ENCODE measurements at places on chromosomes 7 and 10.

- no peak for DNase-seq
These were observed 7.5 kb downstream of the ZYX start for GRCh38 chr7:143388491-143389101.

GRCh38 chr10:89952751-89953150 is 251.4 kb downstream of the KIF20B start:
- DNase-seq = no peak

GRCh38 chr7:132906193-132906835 is 175.6 kb downstream of the CHCHD3 start:
- no peak for DNase-seq

DNA sequence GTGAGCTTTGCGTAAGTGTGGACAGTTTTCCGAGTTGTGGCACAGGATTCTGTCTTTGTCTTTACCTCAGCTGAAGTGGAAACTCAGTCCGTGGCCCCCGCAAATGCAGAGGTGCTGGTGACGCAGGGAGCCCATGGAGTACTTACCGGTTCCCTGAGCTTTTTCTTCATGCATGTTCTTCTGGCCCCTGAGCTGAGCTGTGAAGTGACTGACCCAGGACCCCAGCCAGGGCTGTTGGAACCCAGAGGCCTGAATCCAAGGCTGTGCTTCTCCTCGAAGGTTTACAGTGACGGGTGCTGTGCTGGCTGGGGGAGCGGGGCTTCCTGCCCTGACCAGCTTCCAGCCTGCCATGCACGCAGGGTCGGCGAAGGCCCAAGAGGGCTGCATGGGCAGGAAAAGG is 223.5 kb downstream of the GLRX3 start:
- DNase-seq = no peak

DNA sequence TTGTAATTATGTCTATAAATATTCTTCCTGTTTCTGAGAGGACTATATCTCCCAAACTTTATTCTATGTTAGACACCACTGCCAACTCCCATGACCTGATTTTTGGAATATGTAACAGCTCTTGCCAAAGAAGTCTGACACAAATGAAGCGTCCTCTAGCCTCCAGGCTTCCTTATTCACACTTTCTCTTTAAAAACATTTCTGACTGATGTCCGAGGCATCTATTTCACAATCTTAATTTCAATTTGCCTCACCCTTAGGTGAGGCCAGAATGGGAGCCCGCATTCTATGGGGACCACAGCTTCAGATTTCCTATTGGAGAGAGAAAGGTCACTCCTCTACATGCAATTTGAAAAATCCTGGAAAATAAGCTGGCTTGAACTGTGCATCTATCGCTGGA is 873.2 kb downstream of the GATA3 start:
- DNase-seq = no peak

GRCh38 chr10:14074062-14074884 is 256.5 kb downstream of the FRMD4A start:
- no peak for DNase-seq

- DNase-seq = no peak
These were observed 73.8 kb upstream of the CHCHD3 start for GRCh38 chr7:133155642-133156041.

DNA sequence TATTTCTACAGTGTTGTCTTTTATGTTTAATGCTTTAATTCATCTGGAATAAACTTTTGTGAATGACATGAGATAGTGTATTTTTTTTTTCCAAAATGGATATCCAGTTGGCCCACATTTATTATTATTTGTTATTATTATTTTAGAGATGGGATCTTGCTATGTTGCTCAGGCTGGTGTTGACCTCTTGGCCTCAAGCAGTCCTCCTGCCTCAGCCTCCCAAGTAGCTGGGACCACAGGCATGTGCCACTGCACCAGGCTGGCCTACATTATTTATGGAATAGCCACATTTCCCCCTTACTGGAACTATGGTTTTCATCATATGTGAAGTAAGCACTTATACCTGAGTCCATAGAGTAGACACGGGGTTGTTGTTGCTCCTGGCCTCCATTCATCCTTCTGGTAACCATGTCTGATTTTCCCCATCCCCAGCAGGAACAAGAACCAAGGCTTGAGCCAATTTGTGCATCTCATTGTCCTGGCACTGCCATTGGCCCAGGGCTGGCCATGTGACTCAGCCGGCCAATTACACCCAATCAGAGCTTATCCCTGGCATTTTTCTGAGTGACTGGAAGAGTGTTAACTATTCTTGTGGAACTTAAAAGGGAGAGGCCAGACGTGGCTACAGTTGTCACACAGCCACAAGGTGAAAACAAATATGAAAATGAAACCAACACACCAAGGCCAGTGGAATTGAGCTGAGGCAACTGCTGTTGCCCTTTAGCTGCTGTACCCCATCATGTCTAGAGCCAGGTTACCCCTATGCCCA is 23.1 kb downstream of the PRF1 start:
- no peak for DNase-seq

DNA sequence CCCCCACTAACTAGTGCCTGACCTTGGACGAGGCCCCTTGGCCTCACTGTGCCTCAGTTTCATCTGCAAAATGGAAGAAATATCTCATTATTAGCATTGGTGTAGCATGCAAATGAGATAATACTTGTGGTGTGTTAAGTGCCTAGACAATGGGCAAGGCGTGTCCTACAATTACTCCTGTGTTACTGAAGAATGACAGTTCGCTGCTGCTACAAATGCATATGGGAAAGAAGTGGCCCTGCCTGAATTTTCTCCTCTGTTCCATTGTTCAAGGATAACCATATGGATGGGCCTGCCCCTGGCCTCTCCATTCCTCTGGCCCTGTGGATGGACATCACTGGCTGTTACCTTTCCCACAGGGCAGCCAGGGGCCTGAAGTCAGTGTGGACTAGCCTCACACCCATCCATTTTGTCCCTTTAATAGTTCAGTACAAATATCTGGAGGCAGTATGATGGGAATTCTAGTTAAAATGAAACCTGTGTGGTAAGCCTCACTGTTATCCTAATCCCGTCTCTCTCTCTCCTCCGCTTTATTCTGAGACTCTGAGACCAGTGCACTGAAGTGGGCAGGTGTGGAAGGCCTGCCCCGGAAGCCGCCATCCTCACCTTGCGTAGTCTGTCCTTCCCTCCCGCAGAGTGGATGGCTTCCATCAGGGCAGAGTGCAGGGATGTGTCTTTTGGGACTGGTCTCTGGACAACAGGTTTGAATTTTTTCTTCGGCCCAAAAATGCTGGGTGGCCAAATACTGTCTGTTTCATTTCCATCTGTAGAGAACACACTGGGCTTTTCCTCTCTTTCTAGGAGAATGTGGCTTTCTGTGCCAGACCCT is 244.6 kb upstream of the GRB10 start:
- no peak for DNase-seq

- DNase-seq = no peak
These were observed 28.5 kb upstream of the CFAP46 start for GRCh38 chr10:132970641-132971438.

DNA sequence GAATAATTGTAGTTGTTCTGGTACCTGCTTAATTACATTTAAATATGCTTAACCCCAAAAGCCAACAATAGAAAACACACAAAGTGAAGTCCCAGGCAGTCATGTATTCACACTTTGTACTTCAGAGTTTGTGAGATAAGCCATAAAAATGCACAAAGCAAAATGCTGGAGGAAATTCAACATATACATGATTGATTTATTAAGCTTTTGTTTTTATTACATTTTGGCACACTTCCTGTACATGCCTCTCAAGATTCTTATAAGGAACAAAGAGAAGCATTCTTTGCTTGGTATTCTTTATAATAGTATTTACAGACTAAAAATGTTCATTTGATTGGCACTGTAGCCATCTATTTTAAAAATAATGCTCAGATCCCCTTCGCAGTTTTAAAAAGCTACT is 107.7 kb upstream of the ANK3 start:
- DNase-seq = no peak

DNA sequence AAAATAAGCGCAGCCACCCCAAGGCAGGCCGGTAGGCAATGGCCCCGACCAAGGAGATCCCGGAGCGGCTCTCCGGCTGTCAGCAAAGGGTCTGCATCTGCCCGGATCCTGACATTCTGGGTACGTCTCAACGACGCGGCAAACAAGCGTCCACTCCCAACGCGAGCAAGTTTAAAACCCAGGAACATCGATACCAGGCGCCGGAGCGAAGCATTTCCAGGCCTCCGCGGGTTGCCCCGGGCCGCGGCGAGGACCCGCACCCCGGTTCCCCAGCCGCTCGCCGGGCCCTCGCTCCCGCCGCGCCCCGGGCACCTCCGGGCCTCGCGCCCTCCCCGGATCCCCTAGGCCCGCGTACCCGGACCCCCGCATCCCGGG is 453 bp downstream of the URGCP start:
- peak; percentile 51 for DNase-seq

DNA sequence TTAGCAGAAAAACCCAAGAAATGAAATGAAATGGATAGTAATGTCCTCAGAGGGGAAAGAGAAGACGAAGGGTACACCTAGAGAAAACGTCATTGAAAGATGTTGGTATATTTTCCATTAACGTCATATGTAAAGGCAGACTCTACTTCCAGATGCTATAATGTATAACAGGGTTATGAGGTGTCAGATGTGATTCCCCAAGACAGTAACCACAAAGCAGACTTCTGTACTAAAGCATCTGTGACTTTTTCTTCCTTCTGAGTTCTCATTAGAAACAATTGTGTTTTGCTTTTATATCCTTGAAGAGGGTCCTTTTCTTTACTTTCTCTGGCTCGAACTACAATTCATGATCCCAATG is 37.4 kb downstream of the LRRC72 start:
- no peak for DNase-seq

DNA sequence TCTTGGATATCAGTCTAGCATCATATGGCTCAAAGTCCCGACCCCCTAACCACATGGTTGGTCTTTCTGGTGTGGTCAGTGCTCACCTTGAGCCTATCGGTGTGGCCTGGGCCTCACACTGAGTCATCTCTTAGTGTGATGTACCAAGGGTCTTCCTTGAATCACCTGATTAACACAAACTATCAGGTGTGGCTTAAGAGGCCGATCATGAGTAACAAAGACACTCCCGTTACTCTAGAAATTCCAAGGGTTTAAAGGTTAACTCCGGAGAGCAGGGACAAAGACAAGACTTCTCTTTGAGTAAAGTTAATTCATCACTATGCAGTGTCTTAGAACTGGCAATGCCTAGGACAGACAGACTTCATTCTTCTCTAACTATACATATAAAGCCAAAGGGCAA is 52.3 kb upstream of the ARMC3 start:
- no peak for DNase-seq
